ENCODE measurements at places on chromosomes 1 and 21.

- DNase-seq: peak; percentile 5
Measured at GRCh38 chr1:19220080-19220846, 10.2 kb upstream of the UBR4 start.

- DNase-seq: peak; percentile 92
Measured at GRCh38 chr1:182143154-182143657, 81.7 kb upstream of the ZNF648 start.

DNA sequence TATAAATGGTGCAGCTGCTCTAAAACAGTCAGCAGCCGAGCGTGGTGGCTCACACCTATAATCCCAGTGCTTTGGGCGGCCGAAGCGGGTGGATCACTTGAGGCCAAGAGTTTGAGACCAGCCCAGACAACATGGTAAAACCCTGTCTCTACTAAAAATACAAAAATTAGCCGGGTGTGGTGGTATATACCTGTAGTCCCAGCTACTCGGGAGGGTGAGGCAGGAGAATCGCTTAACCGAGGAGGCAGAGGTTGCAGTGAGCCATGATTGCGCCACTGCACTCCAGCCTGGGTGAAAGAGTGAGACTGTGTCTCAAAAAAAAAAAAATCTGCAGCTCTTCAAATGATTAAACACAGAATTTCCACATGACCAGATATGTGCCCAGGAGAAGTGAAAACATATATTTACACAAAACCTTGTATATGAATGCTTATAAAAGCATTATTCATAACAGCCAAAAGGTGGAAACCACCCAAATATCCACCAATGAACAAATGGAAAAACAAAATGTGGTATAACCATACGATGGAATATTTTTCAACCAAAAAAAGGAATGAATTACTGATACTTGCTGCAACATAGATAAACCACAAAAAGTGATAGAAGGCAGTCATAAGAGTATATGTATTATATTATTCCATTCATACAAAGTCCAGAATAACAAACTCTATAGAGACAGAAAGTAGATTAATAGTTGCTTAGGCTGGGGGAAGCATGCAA, 14.1 kb downstream of the EPS15 start:
- DNase-seq: no peak

- DNase-seq: peak; percentile 77
Measured at GRCh38 chr1:24111996-24112779, at the start of gene MYOM3. Gene MYOM3 (minus strand): TSS chr1:24112135. CDS start chr1:24108636, 3,499 bp downstream.

GRCh38 chr1:55546553-55546952, 331.4 kb upstream of the USP24 start:
- no peak for DNase-seq

GRCh38 chr1:90107990-90108389, 113.1 kb downstream of the ZNF326 start:
- DNase-seq: no peak

DNA sequence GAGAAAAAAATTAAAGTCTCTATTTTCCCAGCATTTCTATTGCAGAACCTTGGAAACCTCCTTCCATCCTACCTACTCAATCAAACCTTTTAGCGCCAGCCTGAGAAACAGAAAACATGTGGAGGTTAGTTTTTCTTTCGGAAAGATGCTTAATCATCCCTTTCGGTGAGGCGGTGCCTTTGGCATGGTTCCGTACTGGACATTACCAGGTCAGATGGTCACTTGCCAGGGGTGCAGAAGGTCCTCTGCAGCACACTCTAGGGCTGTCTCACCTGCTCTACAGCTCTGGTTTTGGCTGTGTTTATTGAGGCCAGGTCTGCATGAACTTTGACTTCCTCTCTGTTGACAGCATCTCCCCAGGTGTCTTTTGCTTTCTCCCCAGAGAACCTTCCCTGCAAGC, 121.5 kb downstream of the PLD5 start:
- no peak for DNase-seq

DNA sequence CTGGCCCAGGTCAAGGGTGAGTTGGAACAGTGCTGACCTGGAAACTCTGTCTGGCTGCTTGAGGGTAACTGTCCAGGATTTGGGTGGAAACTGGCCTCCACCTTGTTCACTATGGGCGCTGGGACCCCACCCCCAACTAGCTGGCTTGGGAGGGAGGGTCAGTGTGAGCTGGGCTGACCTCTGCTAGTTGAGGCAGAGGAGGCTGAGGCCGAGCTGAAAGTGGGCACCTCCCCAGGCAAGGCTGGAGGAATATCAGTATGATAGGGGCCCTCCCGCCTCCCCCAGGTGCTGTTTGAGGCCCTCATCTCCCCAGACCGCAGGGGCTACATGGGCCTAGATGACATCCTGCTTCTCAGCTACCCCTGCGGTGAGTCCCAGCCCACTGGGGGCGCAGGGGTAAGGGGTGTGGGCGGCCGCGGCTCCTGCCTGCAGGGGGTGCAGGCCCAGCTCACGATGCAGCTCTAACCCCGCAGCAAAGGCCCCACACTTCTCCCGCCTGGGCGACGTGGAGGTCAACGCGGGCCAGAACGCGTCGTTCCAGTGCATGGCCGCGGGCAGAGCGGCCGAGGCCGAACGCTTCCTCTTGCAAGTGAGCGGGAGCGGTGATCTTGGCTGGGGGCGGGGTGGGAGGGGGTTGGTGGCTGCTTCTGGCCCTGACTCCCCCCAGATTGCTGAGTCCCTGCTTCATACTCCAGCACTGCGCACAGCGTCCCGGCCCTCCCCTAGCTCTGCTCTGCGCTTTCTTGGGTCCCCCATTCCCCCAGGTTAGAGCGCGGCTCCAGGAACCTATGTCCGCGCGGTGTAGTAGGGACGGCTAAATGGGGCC, 22.9 kb downstream of the PTPRU start:
- no peak for DNase-seq

DNA sequence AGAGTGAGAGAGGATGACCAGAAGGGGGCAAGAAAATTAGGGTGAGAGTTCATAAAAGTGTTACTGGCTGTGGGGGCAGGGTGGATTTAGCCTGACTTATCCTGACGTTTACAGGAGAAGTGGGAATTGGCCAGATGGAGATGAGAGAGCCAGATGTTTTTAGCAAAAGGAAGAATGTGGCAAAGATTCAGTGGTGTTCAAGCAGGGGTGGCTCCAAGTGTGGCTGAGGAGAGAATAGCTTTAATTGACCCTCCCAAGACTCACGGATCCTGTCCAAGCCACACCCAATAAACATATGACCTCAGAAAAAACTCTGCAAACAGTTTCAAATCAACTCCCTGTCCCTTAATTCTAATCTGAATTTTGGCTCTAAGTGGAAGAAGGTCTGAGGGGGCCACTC, 35.2 kb upstream of the EDEM3 start:
- DNase-seq: no peak

GRCh38 chr1:108559215-108560186, at the start of gene EEIG2:
Gene EEIG2 (plus strand): TSS chr1:108560100. CDS start chr1:108560429, 329 bp downstream.
- DNase-seq: peak; percentile 92

GRCh38 chr1:9275567-9276034, 17.1 kb upstream of the SPSB1 start:
- peak; percentile 43 for DNase-seq

DNA sequence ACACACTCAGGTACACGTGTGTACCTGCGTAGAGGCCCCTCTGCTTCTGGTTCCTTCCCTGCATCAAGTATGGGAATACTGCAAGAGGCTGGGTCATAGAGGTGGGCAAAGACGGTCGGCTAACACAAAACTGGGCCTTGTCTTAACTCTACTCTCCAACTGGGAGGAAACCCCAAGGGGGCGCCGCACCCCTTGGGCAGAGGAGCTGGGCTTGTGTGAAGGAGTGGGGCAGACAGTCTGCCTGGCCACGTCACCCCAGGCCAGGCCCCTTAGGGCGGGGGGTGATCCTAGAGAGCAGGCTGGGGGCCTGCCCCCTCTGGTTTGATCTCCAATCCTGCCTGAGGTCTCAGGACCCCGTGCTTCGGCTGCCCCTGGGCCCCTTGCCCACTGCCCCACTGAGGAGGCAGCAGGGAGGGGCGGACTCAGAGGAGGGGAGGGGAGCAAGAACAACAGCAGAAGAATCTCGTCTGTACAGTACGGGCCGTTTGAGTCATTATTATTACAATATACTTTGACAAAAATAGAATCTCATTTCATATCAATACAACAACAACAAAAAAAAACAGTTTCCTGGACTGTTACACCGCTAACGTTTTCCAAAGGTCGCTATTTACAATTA, 34.7 kb downstream of the MEF2D start:
- peak; percentile 32 for DNase-seq

- no peak for DNase-seq
Measured at GRCh38 chr1:177206831-177207355, 36.1 kb downstream of the BRINP2 start.

- no peak for DNase-seq
Measured at GRCh38 chr1:110242731-110243130, 32.6 kb downstream of the KCNC4 start.

DNA sequence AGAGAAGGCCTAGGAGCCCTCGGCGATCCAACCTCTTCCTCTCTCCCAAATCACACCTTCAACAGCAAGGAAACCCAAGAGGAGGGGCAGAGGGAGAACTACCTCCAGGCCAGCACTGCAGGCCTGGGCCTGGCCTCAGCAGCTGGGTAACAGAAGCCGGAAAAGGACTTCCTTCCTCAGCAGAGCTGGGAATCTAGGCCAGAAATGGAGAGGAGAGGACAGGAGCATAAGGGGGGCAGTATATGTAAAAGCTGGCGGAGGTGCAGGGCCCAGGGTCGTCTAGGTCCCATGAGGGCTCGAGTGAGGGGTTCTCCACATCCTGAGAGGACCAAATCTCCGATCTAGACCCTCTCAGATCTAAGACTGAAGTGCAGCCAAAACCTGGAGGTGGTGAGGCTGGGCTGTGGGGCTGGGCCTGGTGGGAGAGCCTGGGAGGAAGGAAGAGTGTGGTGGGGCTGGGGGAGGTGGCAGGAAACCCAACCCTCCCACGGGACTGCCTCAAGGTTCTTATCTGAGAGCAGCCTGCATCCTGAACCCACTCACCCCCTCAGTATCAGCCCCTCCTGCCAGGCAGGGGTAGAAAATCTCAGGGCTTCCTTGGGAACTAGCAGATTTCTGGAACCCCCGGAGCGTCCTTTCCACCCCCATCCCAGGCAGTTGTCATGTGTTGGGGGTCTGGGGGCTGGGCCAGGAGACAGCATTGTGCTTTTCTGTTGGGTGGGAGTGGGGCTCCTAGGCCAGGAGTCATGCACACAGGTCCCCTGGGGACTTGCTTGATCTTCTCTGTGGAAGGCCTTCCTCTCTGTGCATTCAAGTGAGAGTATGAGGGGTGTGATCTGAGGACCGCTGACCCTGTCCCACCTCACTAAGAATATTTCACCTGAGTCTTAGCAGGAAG, 33.0 kb downstream of the PIK3C2B start:
- no peak for DNase-seq

GRCh38 chr1:5408401-5408800, 583.8 kb downstream of the NPHP4 start:
- DNase-seq: no peak

- DNase-seq: no peak
Measured at GRCh38 chr21:46422636-46423241, 36.0 kb upstream of the DIP2A start.

DNA sequence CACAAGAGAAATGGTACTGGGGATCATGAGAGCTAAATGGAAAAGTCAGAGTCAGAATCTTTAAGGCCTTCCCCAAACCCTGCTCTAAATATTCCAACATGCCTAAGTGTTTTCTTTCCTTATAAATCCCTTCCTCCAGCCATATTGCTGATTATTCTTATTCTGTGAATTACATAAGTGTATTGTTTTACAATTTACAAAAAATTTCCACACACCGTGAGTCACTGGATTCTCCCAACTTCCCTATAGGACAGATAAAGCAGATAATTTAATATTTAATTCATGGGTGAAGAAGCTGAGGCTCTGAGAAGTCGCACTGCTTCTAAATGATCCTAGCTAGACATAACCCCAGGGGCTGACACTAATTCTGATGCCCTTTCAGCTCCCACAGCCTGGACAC, 243.3 kb upstream of the JUN start:
- DNase-seq: no peak

- no peak for DNase-seq
Measured at GRCh38 chr1:89322402-89322801, 41.5 kb upstream of the GBP6 start.

DNA sequence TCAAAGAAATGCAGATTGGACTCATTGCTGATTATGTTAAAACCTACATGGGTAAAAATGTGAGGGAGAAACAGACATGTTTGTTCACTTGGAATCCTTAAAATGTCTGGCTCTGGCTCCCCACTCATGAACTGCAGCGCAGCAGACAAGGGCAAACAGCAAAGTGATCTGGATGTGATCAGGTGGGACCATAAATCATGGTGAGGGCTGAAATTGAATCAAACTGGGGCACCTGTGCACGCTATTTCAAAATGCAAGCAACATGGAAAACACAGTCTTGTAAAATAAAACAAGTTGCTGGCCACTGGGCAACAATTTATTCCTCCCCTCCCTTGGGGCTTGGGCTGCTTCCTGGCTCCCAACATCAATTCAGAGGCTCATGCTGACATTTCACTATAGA, 373.4 kb downstream of the SEC16B start:
- DNase-seq: no peak

All from ELF-1 (cell line).